ENCODE measurements at places on chromosomes 4 and X.

- no peak for DNase-seq
These were observed 115.5 kb upstream of the ACSL4 start for GRCh38 chrX:109848461-109849050.

DNA sequence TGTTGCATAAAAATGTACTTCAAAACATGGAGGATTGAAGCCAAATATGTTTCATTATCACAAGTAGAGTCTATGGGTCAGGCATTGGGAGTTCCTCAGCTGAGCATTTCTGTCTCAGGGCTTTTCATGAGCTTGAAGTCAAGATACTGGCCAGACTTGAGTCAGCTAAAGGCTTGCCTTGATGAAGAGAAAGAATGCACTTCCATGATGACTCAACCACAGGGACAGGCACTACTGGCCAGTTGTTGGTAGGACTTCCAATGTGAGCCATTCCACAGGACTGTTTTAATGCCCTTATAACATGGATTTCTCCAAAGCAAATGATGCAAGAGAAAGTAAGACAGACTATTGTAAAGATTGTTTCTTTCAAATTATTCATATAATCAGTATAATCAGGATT is 895.6 kb downstream of the RAB28 start:
- DNase-seq, result no peak

DNA sequence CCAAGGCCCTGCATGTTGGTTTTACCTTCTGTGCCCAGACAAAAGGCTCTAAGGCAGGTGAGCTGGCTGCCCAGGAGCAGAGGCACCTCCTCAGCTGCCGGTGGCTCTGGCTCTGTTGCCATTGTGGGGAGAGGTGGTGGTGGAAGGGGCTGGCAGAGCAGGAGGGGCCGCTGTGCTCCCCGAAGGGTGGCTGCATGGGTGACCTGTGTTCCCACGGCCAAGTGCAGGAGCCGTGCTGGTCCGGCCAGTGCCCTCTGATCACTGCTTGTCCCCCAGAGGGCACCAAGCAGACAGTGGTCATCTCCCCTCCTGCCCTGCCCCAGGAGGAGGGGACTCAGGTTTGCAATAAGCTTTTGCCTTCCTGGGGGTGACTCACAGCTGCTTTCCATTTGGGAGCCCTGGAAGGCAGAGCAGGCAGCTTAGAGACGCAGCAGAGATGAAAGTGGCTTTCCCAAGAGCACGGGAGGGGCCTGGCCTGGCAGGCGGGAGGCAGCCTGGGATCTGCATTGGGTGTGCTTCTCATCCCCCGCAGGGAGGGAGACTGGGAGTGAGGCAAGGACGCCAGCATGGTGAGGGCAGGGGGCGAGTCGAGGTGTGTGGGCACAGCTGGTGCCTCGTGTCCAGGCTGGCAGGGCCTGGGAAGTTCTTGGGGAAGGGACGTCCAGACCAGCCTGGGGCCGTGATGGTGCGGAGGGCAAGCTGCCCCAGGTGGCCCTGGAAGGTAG is 28.7 kb downstream of the DOK7 start:
- DNase-seq, result no peak

DNA sequence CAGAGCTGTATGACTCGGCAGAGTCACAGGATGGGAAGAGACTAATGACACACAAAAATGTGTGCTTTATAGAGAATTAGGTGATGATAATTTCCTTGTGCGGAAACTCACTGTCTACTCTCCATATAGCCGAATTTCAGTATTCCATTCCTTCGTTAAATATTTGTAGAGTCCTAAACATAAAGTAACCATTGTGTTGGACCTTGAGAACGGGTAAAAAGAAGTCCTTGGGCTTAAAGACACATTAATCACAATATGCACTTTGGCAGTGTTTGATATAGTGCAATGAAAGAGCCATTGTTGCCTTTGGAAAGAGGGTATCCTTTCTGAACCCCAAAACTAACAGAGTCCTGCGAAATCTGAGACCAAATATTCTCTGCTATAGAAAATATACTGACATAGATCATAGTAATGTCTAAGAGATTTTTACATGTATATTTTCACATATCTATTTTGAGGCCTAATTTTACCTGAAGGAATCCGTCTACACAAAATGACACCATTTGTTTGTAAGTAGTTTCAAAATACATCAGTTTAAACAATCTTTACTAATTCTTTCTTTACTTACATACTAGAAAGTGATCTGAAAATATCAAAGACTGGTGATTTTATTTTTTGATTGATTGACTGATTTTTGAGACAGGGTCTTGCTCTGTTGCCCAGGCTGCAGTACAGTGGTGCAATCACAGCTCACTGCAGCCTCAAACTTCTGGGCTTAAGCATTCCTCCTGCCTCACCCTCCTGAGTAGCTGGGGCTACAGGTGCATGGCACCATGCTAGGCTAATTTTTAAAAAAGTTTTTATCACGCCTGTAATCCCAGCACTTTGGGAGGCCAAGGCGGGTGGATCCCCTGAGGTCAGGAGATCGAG is 296.8 kb downstream of the DCTD start:
- DNase-seq, result no peak

DNA sequence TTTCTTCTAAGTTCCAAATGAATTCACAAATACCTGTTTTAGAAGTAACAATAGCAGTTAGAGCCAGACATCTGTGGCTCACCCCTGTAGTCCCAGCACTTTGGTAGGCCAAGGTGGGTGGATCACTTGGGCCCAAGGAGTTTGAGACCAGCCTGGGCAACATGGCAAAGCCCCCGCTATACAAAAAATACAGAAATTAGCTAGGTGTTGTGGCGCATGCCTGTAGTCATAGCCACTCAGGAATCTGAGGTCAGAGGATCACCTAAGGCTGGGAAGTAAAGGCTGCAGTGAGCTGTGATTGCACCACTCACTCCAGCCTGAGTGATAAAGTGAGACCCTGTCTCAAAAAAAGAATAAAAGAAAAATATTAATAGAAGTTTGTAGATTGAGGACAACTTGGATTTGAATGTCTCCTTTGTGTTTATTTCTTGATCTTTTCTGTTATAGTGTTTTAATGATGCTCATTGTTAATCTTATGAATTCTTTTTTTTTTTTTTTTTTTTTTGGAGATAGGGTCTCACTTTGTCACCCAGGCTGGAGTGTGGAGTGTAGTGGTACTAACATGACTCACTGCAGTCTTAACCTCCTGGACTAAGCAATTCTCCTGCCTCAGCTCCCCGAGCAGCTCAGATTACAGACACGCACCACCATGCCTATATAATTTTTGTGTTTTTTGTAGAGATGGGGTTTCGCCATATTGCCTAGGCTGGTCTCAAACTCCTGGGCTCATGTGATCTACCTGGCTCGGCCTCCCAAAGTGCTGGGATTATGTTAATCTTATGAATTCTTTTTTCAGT is 30.7 kb upstream of the RAPGEF2 start:
- DNase-seq, result no peak

DNA sequence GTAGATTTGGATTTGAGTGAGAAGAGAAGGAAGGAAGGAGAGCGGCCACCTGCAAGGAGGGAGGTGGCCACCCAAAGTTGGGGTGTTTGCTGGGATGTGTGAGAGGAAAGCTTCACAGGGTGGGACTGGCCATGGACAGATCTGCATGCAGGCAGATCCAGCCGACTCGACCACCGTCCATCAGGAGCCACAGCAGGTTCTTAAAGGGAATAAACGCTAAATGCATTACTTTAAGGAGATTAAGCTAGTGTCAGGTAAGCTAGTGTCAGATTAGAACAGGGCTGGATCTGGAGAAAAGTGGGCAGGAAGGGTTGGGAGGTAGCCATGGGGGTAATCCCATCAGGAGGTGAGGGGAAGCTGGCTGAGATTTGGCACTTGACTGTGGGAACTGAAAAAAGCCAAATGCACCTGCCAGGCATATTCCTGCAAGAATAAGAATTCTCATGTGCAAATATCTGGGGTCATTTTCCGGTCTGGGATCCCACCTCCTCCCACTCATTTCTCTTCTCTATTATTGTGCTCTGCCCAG is 79.6 kb downstream of the MGST2 start:
- no peak for DNase-seq

- DNase-seq, result no peak
These were observed 21.4 kb upstream of the PLCXD1 start for GRCh38 chrX:259692-260355.

GRCh38 chr4:182188622-182189021 is 54.6 kb upstream of the TENM3 start:
- no peak for DNase-seq

- DNase-seq, result no peak
These were observed 128.3 kb downstream of the TSPAN5 start for GRCh38 chr4:98529970-98530569.

- no peak for DNase-seq
These were observed 4.0 kb upstream of the KANTR start for GRCh38 chrX:53089925-53090324.

DNA sequence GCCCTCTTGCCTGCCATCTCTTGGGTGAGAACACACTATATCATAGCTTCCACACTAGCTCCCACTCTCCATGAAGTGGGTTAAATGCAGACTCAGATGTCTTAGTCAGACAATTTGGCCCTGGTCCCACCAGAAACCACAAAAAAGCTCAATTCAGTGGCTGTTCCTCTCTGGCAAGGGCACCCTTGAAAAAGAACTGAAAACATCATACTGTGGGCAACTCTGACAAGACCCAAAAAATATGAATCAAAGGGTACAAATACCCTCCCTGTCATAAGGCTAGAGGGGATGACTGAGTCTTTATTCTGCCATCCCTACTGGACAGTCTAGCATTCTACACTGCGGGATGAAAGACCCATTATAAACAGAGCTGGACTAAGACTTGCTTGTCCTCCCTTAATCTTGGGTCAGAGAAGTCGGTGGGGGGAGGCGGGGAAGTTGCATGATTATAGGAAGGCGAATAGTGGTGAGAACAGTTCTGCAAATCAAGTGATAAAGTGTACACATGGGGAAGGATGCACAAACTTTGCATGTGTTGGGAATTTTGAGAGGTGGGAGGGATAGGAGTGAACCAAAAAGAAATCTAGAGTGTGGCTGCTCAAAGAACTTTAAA is 172.1 kb downstream of the OPHN1 start:
- DNase-seq, result no peak

- DNase-seq, result no peak
These were observed 69.0 kb downstream of the KLHL13 start for GRCh38 chrX:118047446-118048186.

All from stimulated activated CD8-positive, alpha-beta memory T cell treated with anti-CD3 and anti-CD28 coated beads, Interleukin-2, amount 100 ng/mL, for 1 hour (primary cell).